ENCODE measurements at places on chromosomes 1 and 21.

DNA sequence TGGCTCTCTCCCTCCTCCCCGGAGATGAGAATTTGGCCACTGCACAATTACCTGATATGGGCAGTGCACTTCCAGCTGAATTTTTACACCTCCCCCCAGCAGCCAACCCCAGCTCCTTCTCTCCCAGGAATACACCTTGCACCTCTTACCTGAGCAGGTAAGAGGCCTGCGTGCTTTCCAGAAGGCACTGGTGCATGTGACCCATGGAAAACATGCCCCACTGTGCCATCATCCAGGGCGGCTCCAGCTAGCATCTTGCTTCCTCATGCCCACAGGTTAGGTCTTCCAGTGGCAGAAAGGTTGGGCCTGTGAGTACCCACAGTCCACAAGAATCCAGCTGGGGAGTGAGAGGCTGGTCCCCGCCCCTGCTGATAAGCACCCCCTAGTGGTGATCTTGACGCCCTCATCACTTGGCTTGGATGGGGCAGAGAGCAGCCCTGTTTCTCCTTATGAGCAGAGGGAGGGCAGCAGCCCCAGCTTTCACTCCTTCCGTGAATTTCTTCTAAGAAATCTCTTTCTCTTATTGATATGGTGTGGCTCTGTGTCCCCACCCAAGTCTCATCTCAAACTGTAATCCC, 57.8 kb downstream of the EDARADD start:
- peak; percentile 29 for DNase-seq

DNA sequence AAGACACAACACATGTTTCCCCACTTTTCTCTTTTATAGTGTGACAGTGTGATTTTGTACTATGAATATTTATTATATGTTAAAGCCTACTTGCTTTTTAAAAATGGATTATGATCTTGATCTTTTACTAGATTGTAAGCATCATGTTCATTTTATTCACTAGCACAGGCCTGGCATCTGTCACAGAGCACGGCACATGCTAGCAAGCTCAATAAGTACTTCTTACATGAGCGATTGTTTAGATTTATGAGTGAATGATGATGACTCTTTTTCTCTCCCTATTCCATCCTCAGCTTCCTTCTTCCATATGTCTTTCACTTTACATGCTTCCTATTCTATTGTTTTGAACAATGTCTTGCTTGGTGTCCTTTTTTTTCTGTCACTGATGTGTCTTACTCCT, 1454.1 kb downstream of the MRPL39 start:
- no peak for DNase-seq

DNA sequence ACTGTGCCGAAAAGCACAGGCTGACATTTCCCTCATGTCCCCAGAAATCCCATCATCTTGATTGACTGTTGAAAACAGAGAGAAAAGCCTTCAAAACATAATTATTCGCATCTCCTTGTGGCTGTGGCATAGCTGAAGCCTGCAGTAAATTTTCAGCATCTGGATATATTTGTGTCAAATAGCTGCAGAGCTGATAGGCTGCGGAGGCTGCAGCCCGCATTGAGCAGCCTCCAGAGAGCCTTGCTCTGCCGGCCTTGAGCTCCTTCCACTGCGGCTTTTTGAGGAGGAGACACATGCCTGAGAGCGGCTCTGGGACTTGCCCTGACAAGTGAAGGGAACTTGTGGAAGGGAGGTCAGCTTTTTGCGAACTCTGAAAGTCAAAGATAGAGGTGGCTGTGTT, 144.7 kb downstream of the RYR2 start:
- DNase-seq = no peak

- no peak for DNase-seq
Measured at GRCh38 chr1:153733970-153734369, 6.1 kb downstream of the INTS3 start.

- no peak for DNase-seq
Measured at GRCh38 chr1:9711466-9712020, 60.0 kb downstream of the PIK3CD start.

DNA sequence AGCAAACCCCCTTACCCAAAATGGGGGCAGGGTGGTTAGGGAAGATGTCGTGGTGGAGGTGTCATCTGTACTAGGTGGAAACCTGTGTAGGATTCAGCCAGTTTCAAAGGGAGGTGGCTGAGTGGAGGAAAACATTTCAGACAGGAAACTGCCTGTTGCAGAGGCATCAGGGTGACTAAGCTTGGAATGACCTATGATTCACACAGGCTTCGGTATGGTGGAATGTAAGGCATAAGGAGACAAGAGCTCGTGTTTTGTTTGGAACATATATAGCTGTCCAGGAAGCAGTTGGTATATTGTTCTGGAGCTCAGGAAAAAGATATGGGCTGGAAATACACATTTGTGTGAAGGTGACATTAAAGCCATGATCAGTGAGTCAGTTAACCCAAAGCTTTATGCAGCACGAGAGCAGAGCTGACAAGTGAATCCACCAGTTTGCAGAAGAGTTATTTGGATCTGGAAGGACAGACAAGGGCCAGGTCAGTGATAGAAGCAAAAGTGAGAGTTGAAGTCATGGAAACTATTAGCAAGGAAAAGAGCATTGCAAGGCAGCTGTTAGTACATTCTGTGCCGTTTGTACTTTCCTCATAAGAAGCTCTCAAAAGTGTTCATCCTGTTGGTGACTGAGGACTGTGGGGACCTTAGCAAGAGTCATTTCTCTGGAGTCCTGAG, 12.2 kb downstream of the UTP25 start:
- DNase-seq = no peak

DNA sequence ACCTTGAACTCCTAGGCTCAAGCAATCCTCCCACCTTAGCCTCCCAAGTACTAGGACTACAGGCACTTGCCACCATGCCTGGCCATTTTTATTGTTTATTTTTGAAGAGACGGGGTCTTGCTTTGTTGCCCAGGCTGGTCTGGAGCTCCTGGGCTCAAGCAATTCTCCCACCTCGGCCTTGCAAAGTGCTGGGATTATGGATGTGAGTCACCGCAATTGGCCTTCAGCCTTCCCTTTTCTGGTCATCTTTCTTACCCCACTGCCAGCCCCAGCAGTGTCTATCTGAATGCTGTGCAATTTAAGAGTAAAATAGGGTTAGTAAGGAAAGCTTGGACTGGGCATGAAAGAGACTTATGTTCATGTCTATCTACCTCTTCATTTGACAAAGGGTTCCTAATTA, 6.1 kb upstream of the KLF17 start:
- DNase-seq = no peak

DNA sequence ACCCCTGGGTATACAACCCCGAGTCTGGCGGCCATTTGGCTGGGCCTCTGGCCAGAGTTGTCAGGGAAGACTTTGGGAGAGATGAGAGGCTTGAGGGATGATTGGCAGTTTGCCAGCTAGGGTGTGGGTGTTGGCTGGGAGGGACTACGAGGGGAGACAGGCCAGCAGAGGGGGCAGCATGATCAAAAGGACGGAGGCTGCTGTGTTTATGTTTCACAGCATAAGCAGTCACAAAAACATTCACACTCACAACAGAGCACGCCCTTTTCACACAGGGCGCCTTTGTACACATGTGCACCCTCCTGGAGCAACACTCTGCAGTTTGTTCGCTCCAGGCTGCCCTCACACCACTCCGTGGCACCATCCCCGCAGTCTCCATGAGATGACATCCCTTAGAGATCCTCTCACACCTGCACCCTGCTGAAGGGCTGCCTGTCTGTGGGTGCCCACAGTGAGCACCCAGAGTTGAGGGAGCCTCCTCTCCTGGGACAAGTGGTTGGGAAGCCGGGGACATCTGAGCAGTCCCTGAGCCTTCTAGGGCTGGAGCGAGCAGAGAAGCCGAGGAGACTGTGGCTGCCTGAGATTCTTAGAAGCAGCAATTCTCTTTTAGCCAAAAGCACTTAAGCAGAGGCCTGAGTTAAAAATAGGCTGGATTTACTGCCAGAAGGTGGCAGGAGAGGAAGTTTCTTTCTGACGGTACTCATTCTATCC, 15.4 kb downstream of the EFNA3 start:
- no peak for DNase-seq

DNA sequence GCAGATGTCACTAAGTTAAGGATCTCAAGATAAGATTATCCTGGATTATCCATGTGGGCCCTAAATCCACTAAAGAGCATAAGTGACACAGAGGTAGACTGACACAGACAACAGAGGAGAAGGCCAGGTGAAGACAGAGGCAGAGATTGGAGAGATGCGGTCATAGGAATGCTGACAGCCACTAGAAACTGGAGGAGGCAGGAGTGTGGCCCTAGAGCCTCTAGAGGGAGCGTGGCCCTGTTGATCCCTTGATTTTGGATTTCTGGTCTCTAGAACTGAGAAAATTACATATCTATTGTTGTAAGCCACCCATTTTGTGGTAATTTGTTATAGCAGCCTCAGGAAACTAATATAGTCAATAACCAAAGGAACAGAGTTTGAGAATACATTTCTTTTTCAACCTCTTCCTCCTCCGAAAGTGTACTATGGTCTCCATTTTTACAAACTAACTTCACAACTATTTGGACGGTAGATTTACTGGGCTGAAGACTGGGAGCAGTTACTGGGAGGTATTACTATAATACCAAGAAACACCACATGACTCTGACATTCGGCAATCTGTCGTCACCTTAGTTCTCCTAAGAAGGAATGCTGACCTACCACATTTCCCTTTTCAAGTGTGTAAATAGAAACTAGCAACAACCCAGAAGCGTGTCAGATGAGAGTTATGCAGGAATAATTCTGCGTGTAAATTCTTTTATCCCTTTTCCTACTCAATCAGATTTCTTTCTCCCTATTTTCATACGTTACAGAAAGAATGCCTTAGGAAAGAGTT, 116.0 kb upstream of the ZNHIT6 start:
- DNase-seq = no peak

DNA sequence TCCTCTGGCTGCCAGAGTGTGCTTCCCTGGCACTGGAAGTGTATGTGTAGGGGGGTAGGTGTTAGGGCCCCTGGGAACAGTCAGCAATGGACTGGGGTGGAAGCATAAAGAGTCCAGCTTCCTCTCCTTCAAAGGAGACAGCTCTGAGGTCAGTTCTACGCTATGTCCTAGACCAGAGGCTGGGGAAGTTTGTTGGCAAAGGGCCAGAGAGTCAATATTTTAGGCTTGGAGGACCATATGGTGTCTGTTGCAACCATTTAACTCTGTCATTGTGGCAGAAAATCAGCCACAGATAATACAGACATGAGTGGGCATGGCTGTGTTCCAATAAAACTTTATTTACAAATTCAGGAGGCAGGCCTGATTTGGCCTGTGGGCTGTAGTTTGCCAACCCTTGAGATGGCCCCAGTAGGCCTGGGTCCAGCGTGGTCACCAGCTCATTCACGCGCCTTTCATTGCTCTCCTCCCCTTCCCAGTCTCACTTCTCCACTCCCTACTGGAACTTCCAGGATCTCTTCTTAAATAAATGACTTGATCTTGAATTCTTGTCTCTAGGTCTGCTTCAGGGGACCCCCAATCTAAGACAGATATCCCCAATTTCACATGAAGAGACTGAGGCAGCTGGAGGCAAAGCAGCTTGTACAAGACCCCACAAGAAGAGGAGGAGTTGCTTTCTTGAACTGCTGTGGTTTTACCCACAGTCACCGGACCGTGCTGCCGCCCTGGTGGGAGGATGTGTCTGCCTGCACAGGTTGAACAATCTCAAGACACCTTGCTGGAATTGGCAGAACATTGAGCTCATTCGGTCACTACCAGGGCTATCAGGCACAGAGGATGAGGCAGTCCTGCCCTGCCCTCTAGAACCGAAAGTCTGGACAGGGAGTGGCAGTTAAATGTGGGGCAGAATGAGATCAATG, 162.4 kb upstream of the POU3F1 start:
- DNase-seq = no peak

- DNase-seq = no peak
Measured at GRCh38 chr1:31159323-31159722, 80.4 kb downstream of the NKAIN1 start.

- DNase-seq = no peak
Measured at GRCh38 chr1:8384577-8384976, 66.7 kb downstream of the SLC45A1 start.

GRCh38 chr1:147077936-147078605, 94.2 kb downstream of the PRKAB2 start:
- DNase-seq = no peak

- no peak for DNase-seq
Measured at GRCh38 chr1:34500451-34500850, 254.4 kb upstream of the GJB5 start.

DNA sequence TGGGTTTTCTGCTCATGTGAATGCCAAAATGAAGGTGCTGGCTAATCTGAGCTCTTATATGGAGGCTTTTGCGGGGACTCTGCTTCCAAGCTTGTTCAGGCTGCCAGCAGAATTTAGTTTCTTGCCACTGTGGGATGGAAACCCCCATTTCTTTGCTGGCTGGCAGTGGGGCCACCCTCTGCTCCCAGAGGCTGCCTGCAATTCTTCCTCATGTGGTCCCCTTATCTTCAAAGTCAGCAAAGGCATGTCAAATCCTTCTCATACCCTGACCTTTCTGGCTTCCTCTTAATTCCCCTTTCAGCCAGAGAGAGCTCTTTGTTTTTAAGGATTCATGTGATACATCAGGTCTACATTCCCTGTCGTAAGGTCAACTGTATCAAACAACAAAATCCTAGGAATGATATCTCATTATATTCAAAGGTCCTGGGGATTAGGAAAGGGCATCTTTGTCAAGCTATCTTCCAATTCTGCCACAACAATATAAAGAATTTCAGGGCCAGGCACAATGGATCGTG, 5.2 kb upstream of the GPR161 start:
- DNase-seq = no peak

DNA sequence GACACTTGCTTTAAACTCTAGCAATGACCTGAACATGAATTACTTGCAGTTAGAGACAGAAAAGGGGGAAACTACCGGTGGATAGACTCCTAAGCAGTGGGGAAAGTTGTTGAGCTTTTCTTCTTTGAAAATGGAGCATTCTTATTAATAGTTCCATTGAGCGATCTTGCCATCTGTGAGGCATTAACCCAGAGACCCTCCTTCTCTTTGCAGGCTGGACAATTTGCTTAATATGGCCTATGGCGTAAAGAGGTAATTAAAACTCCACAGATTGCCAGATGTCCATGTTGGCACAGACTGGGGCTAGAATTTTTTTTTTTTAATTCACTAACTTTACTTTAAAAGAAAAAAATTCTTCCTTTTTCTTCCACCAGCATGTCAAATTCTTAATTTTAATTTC, 88.5 kb downstream of the ELAVL4 start:
- no peak for DNase-seq

DNA sequence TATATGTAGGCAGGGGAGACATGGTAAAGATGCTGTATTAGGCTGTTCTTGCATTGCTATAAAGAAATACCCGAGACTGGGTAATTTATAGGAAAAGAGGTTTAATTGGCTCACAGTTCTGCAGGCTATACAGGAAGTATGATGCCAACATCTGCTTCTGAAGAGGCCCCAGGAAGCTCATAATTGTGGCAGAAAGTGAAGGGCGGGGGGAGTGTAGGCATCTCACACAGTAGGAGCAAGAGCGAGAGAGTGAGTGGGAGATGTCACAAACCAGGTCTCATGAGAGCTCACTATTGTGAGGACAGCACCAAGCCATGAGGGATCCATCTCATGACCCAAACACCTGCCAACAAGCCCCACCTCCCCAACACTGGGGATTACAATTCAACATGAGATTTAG, 21.1 kb downstream of the MAN1A2 start:
- DNase-seq = no peak

- DNase-seq = no peak
Measured at GRCh38 chr1:183267646-183268431, 81.8 kb downstream of the LAMC2 start.

Measured in stimulated activated CD8-positive, alpha-beta memory T cell treated with anti-CD3 and anti-CD28 coated beads, Interleukin-4, amount 100 ng/mL, for 1 hour (primary cell).